ENCODE measurements at places on chromosomes 2 and 18. TPM values are rescaled to one million over a fixed set of nuclear protein-coding genes. Genes with fewer than 3 reads are reported as not detected.

Gene BMP10
- not detected for total RNA-seq

Gene C18orf54
- total RNA-seq = 11.9 TPM

Gene MC2R
- total RNA-seq = not detected

Gene CCDC178
- not detected for total RNA-seq

Gene IL36A
- 0.29 TPM for total RNA-seq

Gene RFTN2
- total RNA-seq = not detected

Gene ZAP70
- total RNA-seq = 297 TPM

Gene DAW1
- total RNA-seq = not detected

Gene WDPCP
- total RNA-seq = 7.6 TPM

Gene FEZ2
- 20.3 TPM for total RNA-seq

Gene SERPINB5
- not detected for total RNA-seq

Gene GRB14
- total RNA-seq = not detected

Gene NOP58
- total RNA-seq = 120 TPM

Gene ANKRD62
- total RNA-seq = not detected

DNA sequence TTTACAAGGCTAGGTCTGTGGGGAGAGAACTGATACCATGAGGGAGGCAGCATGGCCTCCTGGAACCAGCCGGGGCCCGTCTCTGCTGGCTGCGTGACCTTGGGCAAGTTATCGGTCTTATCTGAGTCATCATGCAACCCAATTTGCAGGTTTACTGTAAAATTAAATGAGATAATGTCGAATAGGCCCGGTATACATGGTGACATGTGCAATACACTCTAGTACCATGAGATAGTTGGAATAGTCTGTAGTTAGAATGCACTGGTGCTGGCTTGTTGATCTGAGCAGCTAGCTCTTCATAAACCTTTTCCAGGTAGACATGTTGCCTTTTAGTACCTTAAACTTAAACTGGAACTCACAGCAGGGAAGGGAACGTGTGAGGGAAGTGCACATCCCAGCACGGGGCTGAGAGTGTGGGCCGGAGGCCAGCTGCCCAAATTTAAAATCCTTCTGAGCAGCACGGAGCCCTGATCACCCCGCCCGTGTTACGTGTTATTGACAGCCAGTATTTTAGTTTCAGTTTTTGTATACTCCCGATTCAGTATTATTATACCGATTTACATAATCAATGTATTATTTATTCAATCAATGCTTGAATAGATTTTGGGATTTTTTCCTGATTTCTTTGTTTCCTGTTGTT is 72.4 kb upstream of the HS6ST1 start:
- DNase-seq = no peak

GRCh38 chr2:46073540-46074046 is 223.6 kb upstream of the EPAS1 start:
- no peak for DNase-seq

GRCh38 chr2:165573534-165574461 is 104.3 kb downstream of the CSRNP3 start:
- DNase-seq = no peak

DNA sequence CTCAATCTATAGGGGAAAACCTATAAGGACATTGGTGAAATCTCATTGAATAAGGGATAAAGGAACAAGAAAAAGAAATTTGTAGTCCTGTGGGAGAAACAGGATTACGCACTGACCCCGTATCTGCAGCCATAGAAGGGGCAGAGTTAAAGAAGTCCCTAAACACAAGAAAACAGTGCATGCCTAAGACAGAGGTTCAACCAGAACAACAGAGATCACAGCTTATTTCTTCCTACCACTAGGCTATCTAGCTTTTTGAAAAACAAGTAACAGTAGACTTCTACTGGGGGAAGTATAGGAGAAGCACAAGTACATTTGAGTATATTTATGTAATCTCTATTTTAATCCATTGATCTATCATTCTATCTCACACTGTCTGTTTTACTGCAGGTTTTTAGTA is 485.2 kb upstream of the REG3G start:
- DNase-seq = no peak

DNA sequence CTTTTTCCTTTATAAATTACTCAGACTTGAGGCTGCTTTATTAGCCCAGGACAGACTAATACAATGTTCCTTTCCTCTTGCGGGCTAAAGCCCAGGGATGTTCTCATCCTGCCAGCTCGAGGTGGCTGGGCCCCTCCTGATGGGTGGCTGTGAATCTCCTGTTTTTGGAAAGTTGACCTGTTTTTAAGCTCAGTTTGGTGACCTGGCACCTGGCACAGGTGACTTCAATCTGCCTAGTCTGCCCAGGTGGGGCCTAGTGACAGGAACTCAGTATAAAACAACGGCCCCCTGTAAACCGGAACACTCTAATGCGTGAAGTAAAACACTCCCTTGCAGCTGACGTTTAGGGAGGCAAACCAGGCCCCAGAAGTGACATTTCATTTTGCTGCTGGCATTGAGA is 92.7 kb upstream of the SNTG2 start:
- no peak for DNase-seq

DNA sequence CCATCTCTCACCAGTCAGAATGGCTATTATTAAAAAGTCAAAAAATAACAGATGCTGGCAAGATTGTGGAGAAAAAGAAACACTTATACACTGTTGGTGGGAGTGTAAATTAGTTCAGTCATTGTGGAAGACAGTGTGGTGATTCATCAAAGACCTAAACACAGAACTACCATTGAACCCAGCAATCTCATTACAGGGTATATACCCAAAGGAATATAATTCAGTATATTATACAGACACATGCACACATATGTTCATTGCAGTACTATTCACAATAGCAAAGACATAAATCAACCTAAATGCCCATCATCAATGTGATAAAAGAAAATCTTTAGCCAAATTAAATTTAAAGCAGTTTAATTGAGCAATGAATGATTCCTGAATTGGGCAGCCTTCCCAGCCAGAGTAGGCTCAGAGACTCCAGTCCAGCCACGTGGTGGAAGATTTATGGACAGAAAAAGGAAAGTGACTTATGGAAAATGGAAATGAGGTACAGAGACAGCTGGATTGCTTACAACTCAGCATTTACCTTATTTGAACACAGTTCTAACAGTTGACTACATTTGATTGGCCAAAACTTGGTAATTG is 377.1 kb upstream of the SLC39A10 start:
- DNase-seq = no peak

DNA sequence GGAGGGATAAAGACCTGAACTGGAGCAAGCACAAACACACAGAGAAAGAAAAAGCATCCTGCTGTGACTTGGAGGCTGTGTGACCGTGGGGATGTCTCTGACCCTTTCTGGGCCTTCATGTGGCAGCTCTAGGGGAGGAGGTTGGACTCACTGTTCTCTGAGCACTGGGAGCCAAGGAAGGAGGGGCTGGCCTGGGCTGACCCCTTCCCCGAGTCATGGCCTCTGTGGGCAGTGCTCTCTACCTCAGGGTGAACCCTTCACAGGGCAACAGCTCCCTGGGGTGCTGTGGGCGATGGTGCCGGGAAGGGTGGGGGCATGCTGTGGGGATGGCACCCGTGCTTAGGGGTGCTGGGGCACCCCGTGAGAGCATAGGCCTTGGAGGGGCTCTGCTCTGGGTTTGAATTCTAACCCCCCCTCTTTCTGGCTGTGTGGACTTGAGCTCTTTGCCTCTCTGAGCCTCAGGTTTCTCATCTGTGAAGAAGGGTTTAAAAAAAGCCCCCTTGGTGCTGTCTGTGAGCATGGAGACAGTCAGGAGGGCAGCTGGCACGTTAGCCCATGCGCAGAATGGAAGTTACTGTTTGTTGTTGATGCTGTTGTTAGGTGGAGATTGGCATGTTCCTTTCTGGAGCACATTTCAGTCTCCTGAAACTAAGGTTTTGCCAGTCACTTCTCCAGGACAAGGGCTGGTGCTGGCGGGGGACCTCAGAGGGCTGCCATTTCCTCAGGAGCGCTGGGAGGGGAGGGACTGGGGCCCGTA is 700 bp downstream of the TOGARAM2 start:
- DNase-seq = no peak

DNA sequence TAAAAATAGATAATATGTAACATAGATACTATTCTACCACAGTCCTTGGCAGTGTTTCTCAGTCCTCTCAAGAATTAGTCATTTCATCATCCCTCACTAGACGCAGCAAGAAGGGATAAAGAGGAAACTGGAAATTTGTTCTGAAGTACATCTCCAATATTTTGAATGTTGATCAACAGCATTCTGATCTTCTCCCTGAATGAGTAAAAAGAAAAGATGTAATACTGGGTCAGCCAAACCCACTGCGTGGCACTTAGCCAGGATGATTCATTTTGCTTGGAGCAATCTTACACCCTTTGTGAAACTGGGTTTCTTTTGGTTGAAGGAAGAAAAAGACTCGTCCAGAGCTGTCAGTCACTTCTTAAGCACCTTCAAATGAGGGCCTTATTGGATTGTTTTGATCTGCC is 54.1 kb downstream of the TAF1B start:
- DNase-seq = no peak

DNA sequence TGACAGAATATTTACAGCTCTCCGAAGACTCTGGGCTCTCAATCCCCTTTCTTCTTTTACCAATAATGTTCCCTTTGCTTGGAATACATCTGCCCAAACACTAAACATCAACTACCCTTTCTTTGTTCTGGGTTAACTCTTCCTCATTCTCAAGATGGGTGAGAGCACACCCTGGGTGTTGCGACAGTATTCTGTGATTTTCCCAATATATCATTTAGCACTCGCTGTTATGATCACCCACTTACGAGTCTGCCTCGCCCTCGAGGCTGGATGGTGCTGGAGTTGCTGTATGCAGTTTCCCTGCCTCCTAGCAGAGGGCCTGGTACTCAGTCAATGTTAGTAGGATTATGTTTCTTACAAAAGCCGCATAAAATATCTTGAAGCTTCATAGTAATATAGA is 93.2 kb downstream of the SOCS6 start:
- DNase-seq = no peak

GRCh38 chr2:27756544-27757498 is 14.7 kb upstream of the MRPL33 start:
- DNase-seq = no peak

- DNase-seq = no peak
Observed at GRCh38 chr18:74608681-74609080, 11.0 kb downstream of the ZNF407 start.

DNA sequence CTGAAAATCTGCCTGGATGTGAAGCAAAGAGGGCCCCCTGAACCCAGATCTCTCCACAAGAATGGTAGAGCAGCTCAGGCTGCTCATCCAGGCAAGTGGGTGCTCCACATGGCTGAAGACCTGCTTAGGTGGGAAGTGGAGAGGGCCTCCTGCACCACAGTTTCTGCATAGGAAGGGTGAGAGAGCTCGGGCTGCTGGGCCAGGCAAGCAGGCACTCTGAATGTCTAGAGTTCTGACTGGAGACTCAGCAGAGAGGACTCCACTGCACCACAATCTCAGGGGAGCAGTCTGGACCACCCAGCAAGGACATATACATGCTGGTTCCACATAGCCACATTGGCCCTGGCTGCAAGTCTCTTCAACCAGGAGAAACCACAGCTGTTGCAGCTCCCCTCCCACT is 52.0 kb downstream of the DSEL start:
- no peak for DNase-seq

DNA sequence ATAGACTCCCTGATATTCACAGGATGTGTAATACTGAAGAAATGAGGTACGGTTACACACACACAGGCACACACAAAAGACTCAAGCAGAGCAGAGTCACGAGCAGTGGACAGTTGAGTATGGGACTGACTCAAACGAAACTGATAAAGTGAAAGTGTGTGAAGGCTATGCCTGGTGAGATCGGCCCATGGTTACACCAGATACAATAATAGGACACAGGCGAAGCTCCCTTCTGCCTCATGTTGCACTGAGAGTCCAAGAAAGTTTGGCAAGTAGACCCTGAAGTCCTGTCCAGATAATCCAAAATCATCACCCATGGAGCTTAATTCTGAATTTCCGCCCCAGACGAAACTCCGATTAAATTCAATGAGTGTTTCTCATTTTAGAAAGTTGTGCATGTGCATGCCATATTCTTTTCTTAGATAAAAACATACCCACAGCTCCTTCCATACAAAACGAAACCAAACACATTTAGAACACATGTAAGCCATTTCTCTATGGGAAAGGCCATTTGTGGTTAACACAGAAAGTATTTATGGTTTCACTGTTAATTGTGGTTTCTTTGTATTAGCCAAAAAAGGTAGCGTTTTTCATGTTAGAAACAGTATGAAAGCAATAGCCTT is 567.6 kb downstream of the PLCL1 start:
- no peak for DNase-seq

GRCh38 chr2:137181370-137181769 is 416.0 kb downstream of the THSD7B start:
- DNase-seq = no peak

- DNase-seq = no peak
Observed at GRCh38 chr2:138390316-138390945, 111.1 kb upstream of the SPOPL start.

GRCh38 chr2:119721462-119721861 is 38.3 kb upstream of the PTPN4 start:
- DNase-seq = no peak

DNA sequence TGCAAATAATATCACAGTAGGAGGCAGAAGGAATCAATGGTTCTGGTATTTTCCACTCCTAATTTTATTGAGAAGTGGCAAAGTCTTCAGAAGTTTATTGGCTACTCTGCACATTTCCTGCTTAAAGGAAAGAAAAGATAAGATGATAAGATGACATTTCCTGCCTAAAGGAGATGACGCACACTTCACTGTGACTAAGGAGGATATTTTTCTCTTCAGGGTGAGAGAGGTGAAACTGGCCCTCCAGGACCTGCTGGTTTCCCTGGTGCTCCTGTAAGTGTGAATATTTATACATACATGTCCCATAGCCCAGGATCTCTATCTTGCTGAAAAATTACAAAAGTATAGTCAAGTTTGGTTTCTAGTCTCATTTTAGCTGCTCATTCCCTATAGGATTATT is 27.9 kb downstream of the COL3A1 start:
- DNase-seq = no peak

DNA sequence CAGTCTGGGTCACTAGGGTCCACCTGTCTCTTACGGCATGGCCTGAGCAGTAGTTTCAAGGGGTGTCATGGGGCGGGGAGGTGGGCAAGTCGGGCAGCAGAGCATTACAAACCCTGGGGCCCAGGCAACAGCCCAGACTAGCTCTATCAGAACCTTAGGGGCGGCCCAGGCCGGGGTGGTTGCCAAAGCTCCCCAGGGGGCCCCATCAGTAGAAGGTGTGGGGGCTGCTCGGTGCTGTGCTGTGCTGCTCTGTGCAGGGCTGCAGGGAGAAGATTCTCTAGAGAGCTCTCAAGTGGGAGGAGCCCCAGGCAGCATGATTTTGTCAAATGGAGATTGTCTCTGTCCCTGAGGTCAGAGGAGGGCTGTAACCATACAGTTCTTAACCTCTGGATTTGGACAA is 36.4 kb upstream of the SLC14A1 start:
- DNase-seq = peak; percentile 63

DNA sequence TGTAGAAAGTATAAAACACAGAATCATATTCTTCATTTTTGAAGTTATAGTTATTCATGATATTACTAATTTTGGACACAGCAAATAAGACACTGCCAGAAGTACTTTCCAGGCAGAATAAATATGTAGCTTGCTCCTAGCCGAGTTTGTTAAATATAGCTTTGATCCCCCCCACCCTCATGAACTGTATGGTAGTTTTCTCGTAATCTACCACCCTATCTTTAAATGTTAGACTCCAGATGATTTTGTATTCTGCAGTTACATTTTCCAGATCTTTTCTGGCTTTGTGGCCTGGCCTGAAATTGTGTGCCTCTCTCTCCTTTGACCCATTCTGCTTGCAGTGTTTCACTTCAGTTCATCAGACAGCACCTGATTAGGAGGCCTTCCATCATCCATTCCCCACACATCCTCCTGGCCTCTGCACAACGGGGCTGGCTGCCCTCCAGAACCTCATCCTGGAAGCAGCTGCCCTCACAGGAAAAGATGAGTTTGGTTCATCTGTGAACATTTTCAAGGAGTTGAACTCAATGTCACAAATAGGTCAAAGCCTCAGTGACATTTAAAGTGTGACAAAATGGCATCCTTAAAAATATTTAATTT is 4.7 kb upstream of the KCNJ3 start:
- no peak for DNase-seq

All from activated CD8-positive, alpha-beta T cell treated with anti-CD3 and anti-CD28 coated beads, Interleukin-2, amount 10 ng/mL, durations not matched to agents 7 days and 5 days (primary cell).